Adrenal gland (tissue), 19 donors: ENCODE measurements at places on chromosomes 13 and 19. TPM values are rescaled to one million over a fixed set of nuclear protein-coding genes. Genes with fewer than 3 reads are reported as not detected.

The NCAN gene
- not detected for polyA plus RNA-seq

The RNF113B gene
- not detected for polyA plus RNA-seq

The GJB6 gene
- not detected for polyA plus RNA-seq

The ARRDC5 gene
- polyA plus RNA-seq, result 0.27 TPM

The TUBA3C gene
- polyA plus RNA-seq, result not detected

The CC2D1A gene
- polyA plus RNA-seq, result 10.8 TPM

The CEACAM19 gene
- 38.2 TPM for polyA plus RNA-seq

The ACTMAP gene
- 28.0 TPM for polyA plus RNA-seq
